ENCODE measurements at places on chromosomes 6 and 20.
A peak's percentile ranks its signal among the peaks of the same experiment; 100 is the strongest.

- no peak for DNase-seq
These were observed 143.4 kb downstream of the ISM1 start for GRCh38 chr20:13364278-13365170.

GRCh38 chr20:38473367-38473795, 738 bp downstream of the RALGAPB start:
- no peak for DNase-seq

GRCh38 chr6:169253337-169254238, at the start of gene THBS2:
THBS2 (minus strand) TSS chr6:169253846; CDS start chr6:169250784, 3,062 bp downstream.
- peak; percentile 81 for DNase-seq

DNA sequence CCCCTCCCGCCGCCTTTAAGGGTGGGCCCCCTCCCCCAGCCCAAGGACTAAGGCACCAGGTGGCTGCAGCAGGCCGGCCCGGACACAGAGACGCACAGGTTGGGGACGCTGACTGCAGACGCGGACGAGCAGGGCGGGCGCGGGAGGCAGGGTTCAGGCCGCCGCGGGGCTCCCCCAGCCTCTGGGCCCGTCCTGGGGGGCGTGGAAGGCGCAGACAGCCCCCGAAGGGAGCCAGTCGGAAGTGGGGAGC, 9.3 kb downstream of the DUSP15 start:
- no peak for DNase-seq

DNA sequence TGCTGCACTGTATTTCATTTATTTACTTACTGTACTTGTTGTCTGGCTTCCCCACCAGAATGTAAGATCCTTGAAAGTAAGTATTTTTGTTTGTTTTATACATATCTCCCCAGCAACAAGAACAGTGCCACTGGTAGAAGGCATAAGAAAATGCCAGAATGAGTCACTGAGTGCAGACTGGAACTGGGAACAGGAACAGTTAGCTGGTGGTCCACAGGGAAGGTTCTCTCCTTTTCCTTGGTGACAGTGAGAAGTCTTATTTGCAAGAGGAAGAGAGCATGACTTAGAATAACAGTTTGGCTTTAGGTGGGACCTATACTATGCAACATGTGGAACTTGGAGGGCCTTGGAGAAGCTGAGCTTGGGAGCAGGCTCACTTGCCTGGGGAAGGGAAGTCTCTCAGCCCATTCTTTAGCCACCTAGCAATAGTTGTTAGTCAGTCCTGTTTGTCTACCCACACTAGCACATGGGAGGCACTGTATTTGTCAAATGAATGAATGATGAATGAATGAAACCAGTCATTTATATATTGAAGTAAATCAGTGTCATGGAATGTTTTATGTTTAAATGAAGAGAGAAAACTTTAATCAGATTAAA, 203.5 kb downstream of the KCNQ5 start:
- DNase-seq = peak; percentile 18

DNA sequence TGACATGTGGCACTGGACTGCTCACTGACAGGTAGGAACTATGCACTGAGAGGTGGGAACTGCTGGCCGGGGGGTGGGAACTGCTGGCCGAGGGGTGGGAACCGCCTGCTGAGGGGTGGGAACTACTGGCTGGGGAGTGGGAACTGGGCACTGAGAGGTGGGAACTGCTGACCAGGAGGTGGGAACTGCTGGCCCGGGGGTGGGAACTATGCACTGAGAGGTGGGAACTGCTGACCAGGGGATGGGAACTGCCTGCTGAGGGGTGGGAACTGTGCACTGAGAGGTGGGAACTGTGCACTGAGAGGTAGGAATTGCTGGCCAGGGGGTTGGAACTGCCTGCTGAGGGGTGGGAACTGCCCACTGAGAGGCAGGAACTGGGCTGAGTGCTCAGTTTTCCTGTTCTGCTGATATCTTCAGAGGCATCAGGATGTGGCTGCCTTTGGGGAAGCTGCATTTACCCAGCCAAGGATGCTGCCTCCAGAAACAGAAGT, 90.2 kb downstream of the THBS2 start:
- DNase-seq = no peak

DNA sequence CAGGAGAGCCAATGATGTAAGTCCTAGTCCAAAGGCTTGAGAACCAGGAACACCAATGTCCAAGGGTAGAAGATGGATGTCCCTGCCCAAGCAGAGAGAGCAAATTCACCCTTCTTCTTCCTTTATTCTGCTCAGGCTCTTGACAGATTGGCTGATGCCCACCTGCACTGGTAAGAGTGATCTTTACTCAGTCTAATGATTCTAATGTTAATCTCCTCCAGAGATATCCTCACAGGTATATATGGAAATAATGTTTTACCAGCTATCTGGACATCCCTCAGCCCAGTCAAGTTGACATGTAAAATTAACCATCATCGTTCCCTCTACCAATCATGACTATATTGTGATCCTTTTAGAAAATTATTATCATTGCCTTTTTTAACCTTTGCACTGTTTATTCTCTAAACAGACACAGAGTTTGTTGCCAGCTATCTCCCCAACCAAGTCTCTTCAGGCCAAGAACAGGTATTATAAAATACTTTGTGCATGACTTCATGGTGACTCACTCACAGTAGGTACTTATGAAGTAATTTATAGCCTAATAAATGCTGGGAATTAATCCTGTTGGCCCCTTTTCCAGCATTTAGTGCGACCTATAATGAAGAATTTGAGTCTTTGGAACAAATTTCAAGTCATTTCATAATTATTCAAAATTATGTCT, 26.2 kb upstream of the TSHZ2 start:
- no peak for DNase-seq

GRCh38 chr20:46312075-46312944, 4.0 kb upstream of the CDH22 start:
- no peak for DNase-seq

GRCh38 chr20:20229595-20229994, 138.3 kb upstream of the INSM1 start:
- DNase-seq = no peak

DNA sequence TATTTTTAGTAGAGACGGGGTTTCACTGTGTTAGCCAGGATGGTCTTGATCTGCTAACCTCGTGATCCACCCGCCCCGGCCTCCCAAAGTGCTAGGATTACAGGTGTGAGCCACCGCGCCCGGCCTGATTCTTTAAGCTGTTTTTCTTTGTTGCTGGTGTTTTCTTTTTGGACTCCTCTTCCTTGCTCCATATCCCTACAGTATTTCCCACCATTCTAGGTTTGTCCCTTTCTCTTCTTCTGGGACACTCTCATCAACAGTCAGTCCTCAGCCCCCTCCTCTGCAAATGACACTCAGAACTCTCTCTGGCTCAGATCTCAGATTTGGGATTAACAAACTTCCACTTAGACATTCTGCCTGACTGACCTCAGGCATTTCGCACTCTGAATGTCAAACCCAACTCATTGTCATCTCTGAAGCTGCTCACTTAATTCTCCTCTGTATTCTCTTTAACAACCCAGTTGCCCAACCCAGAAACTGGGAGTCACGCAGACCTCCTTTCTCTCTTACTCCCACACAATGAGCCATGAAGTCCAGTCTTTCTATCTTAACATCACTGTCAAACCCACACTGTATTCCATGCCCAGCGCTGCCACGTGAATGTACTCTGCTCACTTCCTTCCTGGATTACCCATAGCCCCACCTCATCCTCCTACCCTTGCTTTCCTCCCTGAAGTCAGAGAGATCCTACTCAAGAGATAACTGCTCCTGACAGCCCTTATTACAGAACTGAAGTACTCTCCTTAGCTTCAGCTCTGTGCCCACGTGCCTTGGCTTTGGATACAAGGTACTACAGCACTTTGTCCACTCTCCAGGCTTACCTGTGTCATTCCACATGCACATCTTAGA, 2.6 kb downstream of the MPIG6B start:
- DNase-seq = no peak

- DNase-seq = no peak
These were observed 10.7 kb upstream of the TGIF2 start for GRCh38 chr20:36562724-36563123.

DNA sequence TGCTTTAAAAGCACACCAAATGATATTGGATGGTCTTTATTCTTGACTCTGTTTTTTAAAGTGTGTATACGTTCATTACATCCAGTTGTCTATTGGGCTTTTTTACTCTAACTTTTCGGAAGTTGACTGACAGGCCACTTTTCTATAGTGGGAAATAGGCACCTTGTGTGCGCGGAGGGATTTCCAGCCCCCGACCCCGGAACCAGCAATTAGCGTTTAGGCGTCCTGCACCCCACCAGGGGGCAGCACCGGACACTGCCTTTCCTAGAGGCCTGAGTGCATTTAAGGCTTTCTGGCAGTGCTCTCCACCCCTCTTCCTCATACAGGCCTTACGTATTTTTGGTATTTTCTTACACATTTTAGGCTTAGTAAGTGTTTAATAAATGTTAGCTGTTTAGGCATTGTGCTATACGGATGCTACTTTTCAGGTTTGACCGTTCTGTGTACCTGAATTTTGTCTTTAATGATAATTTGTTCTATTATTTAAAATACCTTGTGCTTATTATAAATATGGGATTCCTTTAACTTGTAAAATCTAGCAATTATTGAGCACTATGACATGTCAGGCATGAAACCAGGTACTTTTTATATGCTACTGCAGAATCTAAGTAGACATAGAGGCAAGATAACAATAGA, 231.8 kb downstream of the BCKDHB start:
- DNase-seq = peak; percentile 37

DNA sequence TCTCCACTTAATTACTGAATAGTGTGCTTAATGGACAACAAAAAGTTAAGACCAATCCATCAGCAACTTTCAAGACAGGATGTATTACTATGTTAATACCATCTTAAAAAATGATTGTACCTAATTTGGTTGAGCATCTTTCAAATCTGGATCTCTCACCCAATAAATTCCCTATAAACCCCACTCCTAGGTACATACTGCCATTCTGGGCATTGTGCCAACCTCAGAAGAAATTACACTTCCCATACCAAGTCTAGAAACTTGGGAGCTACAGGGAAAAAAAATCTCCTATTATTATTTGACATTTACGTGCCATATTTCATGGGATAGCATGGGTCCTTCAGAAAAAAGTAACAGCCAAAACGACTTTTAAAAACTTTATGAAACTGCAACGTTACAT, 5.1 kb downstream of the SYNCRIP start:
- DNase-seq = no peak

DNA sequence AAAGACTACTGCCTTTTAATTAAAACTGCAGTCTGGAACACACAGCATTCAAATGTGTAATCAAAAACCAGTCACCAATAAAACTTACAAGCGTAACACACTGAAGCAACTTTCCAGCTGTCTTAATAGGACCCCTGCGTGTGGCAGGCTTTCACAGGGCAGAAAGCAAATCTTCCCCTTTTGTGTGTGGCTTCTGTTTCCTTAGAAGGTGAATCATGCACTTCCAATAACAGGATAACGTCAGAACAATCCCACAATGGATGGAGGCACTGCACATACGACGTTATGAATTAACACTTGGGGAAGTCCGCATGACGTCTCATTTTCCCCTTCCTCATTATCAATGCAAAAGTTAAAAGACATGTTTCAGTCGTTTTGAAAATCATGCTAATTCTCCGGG, 44.8 kb downstream of the INSM1 start:
- no peak for DNase-seq

GRCh38 chr6:35798706-35799105, 1.6 kb upstream of the CLPS start:
- no peak for DNase-seq

DNA sequence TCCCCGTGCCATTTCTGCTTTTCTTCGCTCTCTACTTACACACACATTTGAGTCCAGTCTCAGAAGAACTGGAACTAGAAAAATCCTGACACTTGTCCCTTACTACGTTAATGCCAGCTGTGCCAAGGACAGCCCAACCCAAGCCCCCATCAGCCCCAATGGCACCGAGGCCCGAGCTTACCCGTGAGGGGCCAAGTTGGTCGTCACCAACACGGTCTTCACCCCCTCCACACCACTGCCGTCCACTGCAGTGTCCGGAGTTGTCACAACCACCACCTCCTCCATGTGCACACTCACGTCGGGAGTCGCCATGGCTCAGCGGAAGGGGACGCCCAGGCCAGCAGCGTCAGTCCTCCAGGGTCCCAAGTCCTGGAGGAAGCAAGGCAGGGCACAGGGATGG, 7.8 kb downstream of the GMEB2 start:
- no peak for DNase-seq

GRCh38 chr20:37922016-37922415, 19.1 kb downstream of the VSTM2L start:
- no peak for DNase-seq

DNA sequence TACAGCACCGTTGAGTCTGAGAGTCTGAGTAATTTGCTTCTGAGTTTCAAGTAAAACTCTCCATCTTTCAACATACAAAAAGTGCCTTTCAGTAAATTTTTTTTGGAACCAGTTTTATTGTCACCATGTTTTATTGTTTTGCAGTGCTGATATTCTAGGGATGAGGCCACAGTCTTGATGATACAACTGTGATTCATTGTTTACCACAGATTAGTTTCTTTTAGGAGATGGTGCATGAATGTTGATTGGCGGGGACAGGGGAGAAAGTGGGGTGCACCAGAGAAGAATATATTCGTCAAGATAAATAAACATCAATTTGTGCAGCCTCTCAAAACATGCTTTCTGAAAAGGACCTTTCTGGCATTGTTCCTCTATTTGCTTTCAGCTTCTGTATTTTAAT, 109.0 kb downstream of the MCHR2 start:
- no peak for DNase-seq

DNA sequence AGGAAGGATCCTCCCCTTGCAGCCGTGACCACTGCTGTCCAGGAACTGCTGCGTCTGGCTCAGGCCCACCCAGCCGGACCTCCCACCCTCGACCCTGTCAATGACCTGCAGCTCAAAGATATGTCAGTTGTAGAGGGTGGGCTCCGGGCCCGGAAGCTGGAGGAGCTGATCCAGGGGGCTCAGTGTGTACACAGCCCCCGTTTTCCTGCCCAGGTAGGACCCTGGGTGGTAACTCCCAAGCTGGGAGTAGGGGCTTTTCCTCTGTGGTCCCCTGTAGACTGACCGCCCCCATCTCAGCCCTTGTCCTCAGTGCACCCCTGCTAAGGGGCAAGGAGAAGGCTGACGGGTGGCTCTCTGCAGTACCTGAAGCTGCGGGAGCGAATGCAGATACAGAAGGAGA, 3.6 kb downstream of the DXO start:
- no peak for DNase-seq

DNA sequence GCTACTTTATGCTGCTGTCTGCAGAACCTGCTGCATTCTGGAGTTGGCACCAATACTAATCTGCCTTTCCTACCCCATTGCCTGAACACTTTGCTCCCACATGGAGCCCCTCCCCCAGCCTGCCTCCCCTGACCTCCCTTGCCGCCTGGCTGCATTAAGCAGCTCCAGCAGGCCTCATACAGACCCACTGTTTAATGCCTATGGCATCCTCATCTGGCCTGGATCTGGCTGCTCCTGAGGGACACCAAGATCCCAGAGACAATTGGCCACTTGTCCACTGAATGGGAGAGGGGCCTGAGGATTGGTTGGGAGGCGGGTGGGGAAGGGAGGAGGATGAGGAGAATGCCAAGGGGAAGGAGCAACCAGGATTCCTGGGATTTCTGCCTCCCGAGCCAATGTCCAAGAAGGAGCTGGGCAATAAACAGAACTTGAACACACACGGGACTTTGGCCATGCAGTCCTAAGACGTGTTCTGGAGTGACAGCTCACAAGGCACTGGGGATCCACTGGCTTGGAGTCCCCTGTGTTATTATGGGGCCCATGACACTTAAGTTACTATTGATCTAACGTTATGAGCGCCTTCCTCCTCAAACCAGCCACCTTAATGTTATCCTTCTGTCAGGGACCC, 10.4 kb upstream of the KCNK5 start:
- no peak for DNase-seq

GRCh38 chr6:24524805-24525204, 30.0 kb downstream of the ALDH5A1 start:
- peak; percentile 15 for DNase-seq
